Activated CD4-positive, alpha-beta T cell treated with anti-CD3 and anti-CD28 coated beads, Interleukin-2, amount 50 U/mL, for 48 hours (primary cell): ENCODE measurements at places on chromosomes 3 and 15.

DNA sequence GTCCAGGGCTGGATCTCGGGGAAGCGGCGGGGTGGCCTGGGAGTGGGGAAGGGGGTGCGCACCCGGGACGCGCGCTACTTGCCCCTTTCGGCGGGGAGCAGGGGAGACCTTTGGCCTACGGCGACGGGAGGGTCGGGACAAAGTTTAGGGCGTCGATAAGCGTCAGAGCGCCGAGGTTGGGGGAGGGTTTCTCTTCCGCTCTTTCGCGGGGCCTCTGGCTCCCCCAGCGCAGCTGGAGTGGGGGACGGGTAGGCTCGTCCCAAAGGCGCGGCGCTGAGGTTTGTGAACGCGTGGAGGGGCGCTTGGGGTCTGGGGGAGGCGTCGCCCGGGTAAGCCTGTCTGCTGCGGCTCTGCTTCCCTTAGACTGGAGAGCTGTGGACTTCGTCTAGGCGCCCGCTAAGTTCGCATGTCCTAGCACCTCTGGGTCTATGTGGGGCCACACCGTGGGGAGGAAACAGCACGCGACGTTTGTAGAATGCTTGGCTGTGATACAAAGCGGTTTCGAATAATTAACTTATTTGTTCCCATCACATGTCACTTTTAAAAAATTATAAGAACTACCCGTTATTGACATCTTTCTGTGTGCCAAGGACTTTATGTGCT lies 527 bp downstream of the B2M start:
- peak; percentile 63 for DNase-seq

- no peak for DNase-seq
These were observed 8.3 kb downstream of the PPP2R3A start for GRCh38 chr3:135973841-135974240.

DNA sequence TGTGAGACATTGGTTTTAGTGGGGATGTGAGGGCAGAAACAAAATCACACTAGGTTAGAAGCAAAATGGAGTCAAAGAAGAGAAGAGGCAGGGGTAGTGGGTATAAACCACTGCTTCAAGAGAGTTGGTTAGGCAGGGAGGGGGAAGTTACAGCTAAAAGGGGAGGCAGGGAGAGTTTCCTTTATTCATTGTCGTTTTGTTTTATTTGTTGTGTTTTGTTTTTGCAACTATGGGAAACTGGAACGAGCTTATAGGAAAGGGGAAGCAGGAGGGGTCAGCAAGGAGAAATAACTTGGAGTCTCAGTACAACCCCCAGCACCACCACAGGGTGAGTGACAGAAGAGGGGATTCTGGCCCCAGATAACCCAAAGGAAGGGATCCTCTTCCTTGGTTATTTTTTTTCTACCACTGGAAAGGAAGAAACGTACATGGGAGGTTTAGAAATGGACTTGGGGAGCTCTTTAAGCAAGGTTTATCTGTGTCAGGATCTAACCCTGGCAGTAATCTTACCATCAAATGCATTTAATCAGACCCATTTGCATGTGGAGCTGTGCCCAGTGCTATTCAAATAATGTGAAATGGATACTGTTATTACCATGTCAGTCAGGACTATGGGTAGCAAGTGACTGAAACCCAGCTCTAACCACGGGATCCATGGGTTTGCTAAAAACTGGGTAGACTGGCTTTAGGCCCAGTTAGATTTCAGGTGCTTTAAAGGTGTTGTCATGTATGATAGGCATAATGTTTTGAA lies 68.7 kb downstream of the CCNL1 start:
- DNase-seq: no peak

GRCh38 chr15:77824361-77825251 lies 191.9 kb upstream of the LINGO1 start:
- DNase-seq: no peak

- DNase-seq: no peak
These were observed 1495.3 kb downstream of the SI start for GRCh38 chr3:163582967-163583366.

GRCh38 chr3:105835606-105836005 lies 33.2 kb downstream of the CBLB start:
- DNase-seq: no peak

GRCh38 chr3:116179091-116179490 lies 266.2 kb downstream of the LSAMP start:
- DNase-seq: no peak

GRCh38 chr3:49616491-49616941 lies 57.6 kb upstream of the APEH start:
- no peak for DNase-seq

DNA sequence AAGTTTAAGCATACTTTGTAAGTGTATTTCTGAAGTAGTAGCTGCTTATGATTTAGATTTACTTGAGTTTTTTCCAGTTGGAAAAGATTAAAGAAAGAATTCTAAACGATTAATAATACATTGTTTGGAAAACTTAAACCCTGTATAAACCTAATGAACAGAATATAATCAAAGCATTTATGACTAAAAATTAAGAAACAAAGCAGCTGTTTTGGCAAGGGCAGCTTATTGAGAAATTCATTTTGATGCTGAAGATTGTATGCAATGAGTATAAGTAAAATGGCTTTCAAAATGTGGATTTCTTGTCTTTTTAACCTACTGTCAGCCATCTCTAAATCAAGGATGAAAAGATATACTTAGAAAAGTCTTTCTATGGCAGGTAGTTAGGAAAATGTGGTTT lies 140.2 kb downstream of the POLQ start:
- DNase-seq: no peak

DNA sequence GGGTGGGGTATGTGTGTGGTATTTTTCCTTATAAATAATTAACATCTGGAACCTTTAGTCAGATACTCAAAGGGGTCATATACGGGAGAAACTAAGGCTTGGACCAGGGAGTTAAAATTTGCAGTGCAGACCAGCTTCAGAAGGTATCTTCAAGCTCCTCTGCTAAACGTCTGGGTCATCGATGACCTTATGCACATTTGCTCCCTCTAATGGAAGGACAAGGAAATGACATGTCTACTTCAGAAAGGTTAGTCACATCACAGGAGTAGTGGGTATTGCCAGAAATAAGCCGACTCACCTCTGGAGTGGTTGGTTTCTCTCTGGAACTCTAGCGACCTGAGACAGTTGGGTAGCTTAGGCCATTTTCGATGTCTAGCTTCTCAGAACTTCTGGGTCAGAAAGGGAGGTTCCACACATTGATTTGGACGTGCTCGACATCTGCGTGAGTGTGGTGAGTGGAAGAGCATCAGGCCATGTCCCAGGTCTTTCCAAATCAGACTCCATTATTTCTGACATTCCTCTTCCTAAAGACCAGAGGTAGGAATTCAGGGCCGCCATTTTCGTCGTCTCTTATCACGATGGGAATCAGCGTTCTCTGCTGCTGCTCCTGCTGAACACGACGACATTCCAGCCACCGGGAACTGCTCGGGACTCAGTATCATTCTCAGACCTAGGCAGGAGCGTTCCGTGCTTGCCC lies 31.8 kb upstream of the RASA2 start:
- DNase-seq: peak; percentile 31

GRCh38 chr15:74449095-74449494 lies 11.9 kb downstream of the UBL7 start:
- DNase-seq: no peak

GRCh38 chr3:128487813-128488635 lies 5.0 kb downstream of the GATA2 start:
- peak; percentile 47 for DNase-seq

- DNase-seq: no peak
These were observed 188.1 kb downstream of the FNDC3B start for GRCh38 chr3:172227340-172228035.

- no peak for DNase-seq
These were observed 41.2 kb downstream of the CCPG1 start for GRCh38 chr15:55366981-55367380.

- DNase-seq: no peak
These were observed 11.8 kb upstream of the ARL8B start for GRCh38 chr3:5110337-5110736.

DNA sequence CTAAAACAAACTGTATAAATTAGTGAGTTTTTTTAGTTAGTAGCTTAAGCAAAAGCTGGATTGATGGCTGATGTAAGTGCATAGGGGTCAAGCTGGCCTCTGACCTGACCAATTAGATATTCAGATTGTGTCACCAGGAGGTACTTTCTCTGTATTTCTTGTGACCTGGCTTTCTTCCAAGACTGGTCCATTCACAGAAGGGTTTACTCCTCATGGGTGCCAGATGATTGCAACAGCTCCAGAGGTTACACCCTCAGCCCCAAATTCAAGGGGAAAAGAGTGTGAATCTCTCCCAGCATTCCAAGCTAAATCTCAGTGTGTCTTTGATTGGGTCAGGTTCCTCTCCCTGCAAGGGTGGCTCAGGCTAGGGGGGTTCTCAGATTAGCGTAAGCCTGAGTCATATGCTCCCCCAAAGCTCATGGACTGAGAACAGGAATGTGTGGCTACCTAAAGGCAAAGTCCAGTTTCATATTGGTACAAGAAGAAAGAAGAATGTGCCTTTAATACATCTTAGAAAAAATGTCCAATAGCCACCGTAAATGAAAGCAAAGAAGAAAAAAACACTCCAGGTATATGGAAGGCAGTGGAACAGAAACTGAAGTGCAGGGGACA lies 16.5 kb downstream of the PML start:
- DNase-seq: no peak

DNA sequence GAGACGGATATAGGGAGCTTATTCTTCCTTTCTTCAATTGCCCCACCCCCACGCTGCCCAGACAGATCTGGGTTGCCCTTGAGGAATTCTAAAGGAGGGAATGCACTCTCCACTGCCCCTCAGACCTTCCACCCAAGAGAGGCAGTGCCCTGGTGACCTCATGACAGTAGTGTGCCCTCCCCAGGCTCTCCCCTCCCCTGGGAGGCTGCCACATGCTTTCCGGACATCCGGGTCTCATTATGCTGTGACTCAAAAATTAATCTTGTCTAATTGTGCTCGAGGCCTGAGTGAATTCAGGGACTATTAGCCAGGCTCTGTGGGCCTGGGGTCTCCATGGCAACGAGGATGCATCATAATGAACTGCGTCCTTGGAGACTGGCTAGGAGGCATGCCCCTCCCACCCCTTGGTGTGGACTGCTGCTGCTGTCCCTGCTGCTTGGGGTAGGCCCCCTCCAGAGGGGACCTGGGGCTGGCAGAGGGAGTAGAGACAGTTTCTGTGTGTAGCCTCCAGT lies 20.8 kb downstream of the CORO2B start:
- DNase-seq: no peak

- no peak for DNase-seq
These were observed 290.0 kb upstream of the PLSCR5 start for GRCh38 chr3:146895026-146895749.

GRCh38 chr15:35325374-35325941 lies 220.5 kb downstream of the DPH6 start:
- DNase-seq: no peak

DNA sequence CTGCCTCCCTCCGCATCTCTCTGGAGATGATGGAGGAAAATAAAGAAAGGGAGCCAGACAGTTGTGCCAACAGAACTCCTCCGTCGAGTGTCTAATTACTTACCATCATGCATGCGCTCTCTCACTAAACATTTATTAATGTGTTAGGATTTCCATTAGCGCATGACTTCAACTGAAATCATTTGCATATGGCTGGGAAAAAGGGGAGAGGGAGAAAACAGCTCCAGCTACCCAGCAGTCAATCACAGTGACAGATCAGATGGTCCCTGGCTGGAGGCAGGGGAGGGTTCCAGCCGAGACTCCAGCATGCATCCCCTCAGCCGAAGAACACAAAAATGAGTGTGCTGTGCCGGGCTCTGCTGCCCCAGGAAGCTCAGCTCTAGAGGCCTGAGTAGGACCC lies 6.8 kb upstream of the RHO start:
- DNase-seq: no peak

DNA sequence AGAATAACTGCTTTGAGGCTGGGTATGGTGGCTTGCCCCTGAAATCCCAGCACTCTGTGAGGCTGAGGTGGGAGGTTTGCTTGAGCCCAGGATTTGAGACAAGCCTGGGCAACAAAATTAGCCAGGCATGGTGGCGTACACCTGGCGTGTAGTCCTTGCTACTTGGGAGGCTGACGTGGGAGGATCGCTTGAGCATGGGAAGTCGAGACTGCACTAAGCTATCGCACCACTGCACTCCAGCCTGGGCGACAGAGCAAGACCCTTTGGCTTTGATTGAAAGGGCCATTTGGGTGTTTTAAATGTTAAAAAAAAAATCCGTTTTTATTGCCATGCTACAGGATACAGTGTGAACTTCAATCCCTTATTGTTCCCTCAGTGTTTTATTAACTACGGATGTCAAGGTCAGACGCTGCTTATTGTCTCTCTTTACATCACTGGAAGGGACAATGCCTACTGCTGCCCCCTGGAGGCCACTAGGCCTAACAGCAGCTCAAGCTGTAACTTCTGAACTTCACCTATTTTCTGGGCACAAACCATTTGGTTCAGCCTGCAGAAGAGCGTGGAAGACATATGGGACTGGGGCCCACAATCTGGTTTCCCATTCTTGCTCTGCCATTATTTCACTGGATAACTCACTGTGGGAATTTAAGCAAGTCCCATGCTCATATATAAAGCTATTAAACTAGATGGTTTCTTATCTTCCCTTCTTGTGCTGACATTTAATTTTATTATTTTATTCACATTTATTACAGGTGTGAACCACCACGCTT lies 15.3 kb upstream of the IREB2 start:
- peak; percentile 68 for DNase-seq

GRCh38 chr3:27914199-27914598 lies 192.1 kb upstream of the EOMES start:
- no peak for DNase-seq

- DNase-seq: no peak
These were observed 593 bp upstream of the RSL24D1 start for GRCh38 chr15:55197362-55197705.

- no peak for DNase-seq
These were observed 36.0 kb downstream of the NECTIN3 start for GRCh38 chr3:111107662-111108035.

GRCh38 chr3:153130312-153130977 lies 31.6 kb upstream of the RAP2B start:
- DNase-seq: no peak

GRCh38 chr15:35064576-35065190 lies 20.4 kb downstream of the NANOGP8 start:
- DNase-seq: no peak

- no peak for DNase-seq
These were observed 53.5 kb downstream of the IQCH start for GRCh38 chr15:67307889-67308597.

- DNase-seq: no peak
These were observed 21.1 kb downstream of the RBP2 start for GRCh38 chr3:139455206-139455605.

GRCh38 chr15:36370051-36370730 lies 209.2 kb upstream of the CDIN1 start:
- DNase-seq: no peak

GRCh38 chr3:59895972-59896371 lies 846.1 kb upstream of the CFAP20DC start:
- no peak for DNase-seq

GRCh38 chr3:38493031-38493430 lies 3.1 kb upstream of the EXOG start:
- no peak for DNase-seq

GRCh38 chr3:159884661-159885402 lies 103.8 kb upstream of the IL12A start:
- no peak for DNase-seq

- no peak for DNase-seq
These were observed 727.8 kb downstream of the NLGN1 start for GRCh38 chr3:174125267-174125824.
